Right ventricle myocardium superior (tissue), 1 donor: ENCODE measurements at places on chromosomes 4 and X. TPM values are rescaled to one million over a fixed set of nuclear protein-coding genes. Genes with fewer than 3 reads are reported as not detected.

Gene LSM6
- total RNA-seq: 11.8 TPM

Gene FAM53A
- 1.0 TPM for total RNA-seq

Gene GLRB
- total RNA-seq: 7.8 TPM

GRCh38 chrX:24023972-24024669 lies 2.9 kb downstream of the KLHL15 start:
- no peak for DNase-seq

Gene CPLX1
- total RNA-seq: 4.3 TPM

Gene STK26
- total RNA-seq: 0.51 TPM

DNA sequence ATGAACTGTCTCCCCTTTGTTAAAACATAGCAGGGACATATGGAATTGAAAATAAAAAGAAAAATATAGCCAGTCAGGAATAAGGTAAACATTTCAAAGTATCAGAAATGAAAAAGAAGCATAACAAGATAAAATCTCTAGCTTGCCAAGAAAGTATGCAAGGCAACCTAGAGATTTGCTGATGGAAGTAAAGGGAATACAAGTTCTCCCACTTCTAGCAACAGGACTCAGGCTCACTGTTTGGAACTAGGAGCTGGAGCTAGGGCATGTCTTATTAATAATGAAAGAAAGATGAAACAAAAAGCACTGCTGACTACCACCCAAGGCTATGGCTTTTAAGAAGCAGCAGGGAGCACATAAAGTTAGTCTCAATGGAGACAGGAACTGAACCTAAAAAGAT lies 18.2 kb downstream of the ANKRD50 start:
- DNase-seq: no peak

DNA sequence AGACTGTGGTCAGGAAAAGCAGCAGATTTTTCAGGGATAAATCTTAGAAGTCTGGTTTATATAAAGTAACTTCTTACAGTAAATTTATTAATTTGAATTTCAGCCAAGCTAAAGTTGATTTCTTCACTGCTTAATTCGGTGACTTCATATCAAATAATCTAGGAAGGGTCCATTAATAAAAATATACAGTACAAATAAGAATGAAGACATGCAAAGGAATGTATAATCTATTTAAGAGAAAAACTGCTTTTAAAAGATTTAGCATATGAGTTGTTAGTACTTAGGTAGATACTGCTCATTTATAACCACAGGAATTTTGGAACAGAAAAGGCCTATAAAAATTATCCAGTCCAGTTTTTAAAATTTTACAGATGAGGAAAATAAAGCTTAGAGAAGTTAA lies 177.1 kb downstream of the DLG3 start:
- DNase-seq: no peak

DNA sequence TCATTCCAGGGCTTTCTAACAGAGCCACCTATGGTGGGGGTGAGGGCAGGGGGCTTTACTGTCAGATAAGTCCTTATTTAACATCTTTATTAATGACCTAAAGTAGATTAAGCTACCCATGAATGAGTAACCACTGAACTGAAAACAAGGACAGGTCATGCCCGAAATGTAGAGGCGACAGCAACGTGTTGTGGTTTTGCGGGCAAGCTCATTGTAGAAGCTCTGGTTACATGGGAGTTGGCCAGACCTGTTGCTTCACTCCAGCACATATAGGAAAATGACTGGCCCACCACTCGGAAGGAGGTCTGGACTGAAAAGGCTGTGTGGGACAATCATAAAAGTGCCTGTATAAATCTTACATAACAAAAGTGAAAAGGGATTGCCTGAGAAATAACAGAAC lies 109.6 kb upstream of the NDP start:
- no peak for DNase-seq

Gene CXCL8
- total RNA-seq: not detected

DNA sequence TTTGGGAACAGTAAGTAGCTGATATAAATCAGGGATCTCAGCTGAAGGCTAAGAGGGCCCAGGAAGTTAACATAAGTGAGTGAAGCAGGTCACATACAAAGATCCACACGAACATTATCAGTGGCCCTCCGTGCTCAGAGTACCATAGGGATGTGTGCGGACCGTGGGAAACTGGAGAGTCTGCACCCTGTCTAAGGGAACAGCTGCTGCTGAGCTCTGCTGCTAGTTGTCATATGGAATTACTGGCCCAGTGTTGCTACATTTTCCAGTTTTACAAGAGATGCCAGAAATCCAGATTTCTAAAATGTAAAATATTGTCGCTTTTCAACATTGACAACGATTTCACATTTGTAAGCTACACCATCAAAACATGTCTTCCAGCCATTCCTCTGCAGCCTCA lies 90.5 kb downstream of the RTL5 start:
- no peak for DNase-seq

DNA sequence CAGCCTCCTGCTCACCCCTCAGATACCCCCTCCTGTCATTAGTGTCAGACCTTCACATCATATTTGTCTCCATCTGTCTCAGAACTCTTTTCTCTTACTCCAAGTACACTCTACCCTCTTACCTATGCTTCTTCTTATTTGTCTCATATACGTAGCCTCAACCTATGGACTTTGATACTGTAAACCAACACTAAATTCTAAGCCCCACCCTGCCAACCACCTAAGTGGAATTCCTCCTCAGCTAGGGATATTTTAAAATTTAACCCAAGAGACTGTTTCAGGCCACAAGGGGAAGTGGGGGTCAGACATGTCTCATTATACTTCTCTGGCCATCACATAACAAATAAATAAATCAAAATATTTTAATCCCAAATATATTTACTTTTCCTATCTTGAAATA lies 778.1 kb upstream of the GRID2 start:
- no peak for DNase-seq

Gene ACE2
- 13.3 TPM for total RNA-seq

Gene ADH4
- not detected for total RNA-seq

Gene CRMP1
- 1.2 TPM for total RNA-seq

DNA sequence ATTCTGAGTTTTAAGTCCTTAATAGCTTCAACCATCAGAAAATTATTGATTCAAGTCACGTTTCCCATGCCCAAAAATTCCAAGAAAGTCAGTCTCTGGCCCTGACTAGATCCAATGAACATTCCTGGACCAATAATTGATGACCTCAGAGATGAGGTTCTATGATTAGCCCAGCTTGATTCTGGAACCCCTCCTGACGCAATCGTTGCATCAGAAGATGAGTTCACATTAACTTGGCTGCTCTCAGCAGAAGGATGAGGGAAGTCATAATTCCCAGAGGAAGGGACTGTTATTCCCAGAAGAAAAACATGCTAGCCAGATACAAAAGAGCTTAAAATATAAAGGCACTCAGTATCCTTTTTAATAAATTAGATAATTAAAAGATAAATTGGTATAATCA lies 34.3 kb upstream of the CPEB2 start:
- no peak for DNase-seq

GRCh38 chrX:55056820-55057674 lies 17.8 kb upstream of the PAGE2B start:
- DNase-seq: no peak

- DNase-seq: no peak
These were observed 46.3 kb upstream of the CLCN4 start for GRCh38 chrX:10110316-10110935.
